ENCODE measurements at places on chromosomes 6 and 20.
A peak's percentile ranks its signal among the peaks of the same experiment; 100 is the strongest.

DNA sequence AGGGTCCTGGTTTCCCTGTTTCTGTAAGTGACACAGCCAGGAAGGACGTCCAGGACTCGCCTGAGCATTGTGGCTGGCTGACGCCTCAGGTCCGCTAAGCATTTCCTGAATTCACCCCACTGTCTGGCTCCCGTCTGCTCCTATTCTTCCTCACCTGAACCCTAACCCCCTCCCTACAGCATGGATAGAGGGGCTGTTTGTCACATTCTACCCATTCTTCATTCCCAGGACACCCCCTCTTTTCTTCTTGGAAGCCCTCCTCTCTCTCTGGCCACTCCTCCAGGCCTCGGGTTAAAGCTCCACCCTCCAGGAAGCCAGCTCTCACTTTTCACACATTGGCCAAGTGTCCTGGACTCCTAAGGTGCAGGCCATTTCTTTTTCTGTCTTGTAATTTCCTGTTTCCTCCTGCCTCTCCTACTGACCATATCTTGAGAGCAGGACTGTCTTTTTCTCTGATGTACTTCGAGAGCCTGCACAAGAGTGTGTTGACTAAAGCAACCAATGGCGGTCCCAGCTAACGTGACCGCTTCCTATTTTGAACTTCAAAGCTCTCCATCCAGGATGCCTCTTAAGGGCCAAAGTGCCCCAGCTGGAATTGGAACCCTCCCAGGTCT is 24.2 kb upstream of the MYMX start:
- no peak for DNase-seq

DNA sequence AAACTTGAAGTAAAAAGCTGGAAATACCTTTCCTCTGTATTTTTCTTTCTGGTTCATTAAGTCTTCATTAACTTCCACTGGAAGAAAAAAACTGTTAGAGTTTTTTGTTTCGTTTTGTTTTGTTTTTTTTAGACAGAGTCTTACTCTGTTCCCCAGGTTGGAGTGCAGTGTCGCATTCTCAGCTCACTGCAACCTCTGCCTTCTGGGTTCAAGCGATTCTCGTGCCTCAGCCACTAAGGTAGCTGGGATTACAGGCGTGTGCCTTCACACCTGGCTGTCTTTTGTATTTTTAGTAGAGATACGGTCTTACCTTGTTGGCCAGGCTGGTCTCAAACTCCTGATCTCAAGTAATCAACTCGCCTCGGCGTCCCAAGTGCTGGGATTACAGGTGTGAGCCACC is 14.9 kb downstream of the RPF2 start:
- DNase-seq: no peak

DNA sequence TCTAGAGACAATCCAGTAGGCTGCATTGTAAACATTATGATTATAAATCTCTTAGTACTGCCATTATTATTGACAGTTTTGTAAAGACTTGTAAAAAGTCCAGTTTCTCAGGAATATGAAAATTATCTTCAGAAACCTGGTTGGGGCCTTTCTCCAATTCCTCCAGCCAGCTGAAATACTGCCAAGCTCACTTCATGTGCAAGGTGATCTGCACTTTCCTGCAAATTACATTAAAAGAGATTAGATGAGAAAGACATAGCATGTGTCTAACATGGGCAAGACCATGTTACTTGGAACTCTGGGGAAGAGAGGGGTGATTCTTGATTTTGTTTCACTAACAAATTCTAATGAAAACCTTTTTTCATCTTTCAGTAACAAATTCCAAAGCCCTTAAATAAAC is 24.0 kb downstream of the PGM3 start:
- no peak for DNase-seq

GRCh38 chr6:134744301-134744700 is 205.6 kb downstream of the ALDH8A1 start:
- DNase-seq: peak; percentile 39

- no peak for DNase-seq
These were observed 4.4 kb downstream of the PPP1R16B start for GRCh38 chr20:38809942-38810341.

DNA sequence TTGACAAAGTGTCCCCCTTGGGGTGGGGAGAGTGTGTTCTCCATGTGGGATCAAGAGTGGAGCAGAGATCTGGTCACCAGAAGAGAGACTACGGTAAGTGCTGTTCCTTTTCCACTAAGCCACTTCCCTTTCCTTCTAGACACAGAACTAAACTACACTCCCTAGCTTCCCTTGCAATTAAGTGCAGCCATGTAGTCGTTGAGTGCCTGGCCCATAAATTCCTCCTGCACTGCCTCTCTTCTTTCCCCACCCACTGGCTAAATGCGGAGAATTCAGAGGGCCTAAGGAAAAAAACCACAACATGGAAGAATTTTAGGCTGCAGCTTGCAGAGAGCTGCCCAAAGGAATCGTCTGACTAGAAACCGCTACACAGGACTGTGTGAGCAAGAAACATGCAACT is 1.5 kb downstream of the WDR27 start:
- peak; percentile 32 for DNase-seq

DNA sequence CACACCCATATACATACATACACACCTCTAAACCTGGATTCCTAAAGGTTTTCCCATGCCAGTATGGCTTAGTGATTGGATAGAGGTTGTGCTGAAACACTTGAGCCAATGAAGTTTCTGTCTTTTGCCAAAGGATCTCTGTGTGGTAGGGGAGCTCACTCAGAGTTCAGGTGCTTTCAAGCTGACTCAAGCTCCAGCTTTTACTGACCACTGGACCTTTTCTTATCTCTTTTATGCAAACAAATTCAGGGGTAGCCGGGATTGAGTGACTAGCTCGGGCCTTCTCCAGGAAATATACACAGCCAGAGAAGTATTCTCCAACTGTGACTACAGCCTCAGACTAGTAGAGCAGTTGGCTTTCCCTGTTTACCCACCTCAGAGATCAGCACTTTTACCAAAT is 21.5 kb upstream of the DSE start:
- DNase-seq: no peak

- peak; percentile 73 for DNase-seq
These were observed 307.2 kb upstream of the THEMIS start for GRCh38 chr6:128208078-128208477.

GRCh38 chr6:38245295-38245694 is 394.4 kb downstream of the BTBD9 start:
- no peak for DNase-seq

GRCh38 chr6:2197177-2197671 is 48.2 kb downstream of the GMDS start:
- DNase-seq: peak; percentile 54

- no peak for DNase-seq
These were observed 44.0 kb upstream of the BTN3A2 start for GRCh38 chr6:26321005-26321404.

DNA sequence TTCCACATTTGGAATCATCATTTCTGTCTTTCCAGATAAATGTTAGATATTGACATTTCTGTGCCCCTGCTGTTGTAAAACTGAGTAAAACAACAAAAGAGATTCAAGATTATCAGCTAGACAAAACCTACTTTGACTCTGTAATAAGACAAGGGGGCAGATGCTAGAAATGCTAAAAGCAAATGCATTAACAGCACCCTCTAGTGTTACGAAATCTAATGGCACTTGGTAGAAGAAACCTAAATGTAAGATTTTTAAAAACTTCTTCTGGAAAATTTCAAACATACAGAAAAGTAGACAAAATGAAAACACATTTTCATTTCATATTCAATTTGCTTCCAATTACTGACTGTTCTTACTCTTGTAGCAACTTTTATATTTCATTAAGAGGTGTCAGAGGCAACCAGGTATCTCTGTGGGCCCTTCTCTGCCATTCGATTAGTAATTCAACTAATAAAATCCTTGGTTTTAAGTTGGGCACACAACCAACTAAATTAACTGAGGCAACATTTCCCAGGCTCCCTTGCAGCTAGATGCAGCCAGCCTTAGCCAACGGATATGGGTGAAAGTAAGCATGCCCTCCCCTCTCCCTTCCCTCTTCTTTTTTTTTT is 45.0 kb downstream of the SLC23A2 start:
- peak; percentile 56 for DNase-seq

DNA sequence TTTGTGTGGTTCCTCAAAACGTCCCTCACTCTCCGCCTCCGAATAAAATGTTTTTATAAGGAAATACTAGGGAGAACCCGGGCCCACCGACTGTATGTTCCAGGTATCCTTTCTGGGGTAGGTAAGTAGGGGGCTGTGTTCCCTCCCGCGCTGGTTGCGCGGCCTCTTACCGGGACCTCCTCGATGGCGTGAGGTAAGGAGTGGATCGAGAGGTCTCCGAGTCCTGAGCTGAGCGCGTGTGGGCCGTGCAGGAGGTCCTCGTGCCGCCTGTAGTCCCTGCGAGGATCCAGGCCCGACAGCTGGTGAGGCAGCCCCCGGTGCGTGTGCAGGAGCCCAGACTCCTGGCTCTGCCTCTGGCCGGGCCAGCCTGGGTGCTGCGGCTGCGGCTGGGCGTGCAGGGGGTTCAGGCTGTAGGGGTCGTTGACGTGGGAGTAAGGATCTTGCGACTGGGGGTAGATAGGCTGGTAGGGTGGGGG is 5.1 kb downstream of the TFAP2A start:
- no peak for DNase-seq

GRCh38 chr6:100370265-100370664 is 94.5 kb downstream of the SIM1 start:
- no peak for DNase-seq

- DNase-seq: no peak
These were observed 9.9 kb upstream of the CDKN1A start for GRCh38 chr6:36668591-36668990.

DNA sequence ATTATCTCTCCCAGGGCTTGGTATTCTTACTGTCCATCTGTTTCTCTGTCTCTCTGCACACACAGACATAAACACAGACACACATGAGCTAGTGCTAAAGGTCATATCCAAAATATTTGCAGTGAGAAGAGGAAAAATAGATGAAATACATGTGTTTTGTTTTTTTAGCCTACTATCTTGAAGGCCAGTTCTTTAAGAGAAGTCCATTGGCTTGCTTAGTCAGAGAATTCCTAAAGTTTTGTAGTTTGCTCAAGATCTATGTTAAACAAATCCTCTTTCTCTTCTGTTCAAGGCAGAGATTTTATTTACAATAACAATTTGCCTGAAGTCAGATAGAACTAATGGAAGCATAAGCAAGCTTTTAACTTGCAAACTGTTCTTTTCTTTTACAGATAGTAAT is 120.0 kb upstream of the AKIRIN2 start:
- DNase-seq: peak; percentile 26

- DNase-seq: peak; percentile 73
These were observed 20.4 kb upstream of the CD109 start for GRCh38 chr6:73675466-73676098.

DNA sequence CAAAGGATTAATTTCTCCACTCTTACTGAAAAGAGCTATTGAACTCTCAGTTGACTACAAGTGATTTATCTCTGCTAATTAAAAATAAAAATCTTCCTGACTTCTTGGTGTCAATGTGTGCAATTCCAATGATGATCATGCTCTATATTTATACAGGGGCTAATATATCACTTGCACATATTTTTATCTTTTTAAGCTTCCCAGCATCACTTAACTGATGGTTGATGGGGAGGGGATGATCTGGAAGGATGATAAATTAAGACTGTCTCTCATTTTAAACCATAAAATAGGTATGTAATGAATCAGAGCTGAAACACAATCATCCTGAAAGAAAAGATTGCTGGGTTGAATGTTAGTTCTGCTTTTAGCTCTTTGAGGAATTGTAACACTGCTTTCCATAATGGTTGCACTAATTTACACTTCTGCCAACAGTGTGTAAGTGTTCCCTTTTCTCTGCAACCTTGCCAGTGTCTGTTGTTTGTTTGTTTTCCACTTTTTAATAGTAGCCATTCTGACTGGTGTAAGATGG is 169.6 kb upstream of the ECI2 start:
- DNase-seq: no peak

DNA sequence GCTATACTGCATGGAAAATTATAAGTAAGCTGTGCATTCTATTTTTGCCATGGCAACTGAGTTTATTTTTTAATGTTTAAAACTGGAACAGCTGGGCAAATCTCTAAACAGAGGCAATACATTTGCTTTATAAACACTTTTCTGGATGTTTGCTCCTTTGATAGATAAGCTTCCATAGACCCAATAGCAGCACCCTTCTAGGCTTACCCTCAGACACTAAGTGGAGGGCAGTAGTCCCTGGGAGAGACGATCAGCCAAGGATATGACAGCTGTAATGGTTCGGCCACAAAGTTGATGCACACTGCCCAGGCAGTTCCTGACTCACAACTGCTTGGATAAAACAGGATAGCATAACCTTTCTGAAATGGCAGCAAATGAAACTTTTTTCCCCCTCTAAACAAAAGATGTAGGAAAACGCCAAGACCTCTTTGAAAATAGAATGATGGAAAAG is 8.5 kb upstream of the MRPS10 start:
- DNase-seq: peak; percentile 39

GRCh38 chr6:167731731-167732422 is 94.8 kb upstream of the AFDN start:
- no peak for DNase-seq

DNA sequence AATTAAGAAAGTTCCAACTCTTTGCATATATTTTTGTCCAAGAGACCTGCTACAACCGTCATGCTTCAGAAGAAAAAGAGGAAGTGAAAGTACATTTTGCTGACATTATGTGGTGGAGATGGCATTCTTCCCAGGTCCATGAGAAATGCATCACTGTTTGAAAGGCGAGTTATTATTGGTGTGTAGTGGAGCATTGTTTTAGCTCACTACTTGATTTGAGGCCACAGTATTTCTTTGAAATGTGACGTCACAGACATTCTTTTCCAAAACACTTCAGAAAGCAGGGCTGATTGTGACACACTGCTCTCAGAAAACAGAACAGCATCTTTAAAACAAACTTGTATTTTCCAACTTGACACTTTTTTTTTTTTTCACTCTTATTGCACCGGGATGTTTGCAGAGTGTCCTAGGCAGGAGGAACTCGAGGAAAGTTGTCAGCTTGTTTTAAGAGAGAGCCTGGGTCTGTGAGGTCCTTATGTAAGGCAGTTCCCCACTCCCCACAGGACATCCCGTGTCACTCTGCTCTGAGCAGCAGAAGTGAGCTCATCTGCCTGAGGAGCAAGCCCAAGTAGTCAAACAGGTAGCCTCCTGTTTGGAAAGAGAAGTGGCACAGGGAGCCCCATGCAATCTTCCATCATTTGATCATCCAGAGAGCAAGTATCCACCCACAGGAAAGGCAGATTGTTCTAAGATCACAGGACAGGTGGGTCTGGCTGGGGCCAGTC is 1.1 kb downstream of the SPTLC3 start:
- DNase-seq: peak; percentile 89

GRCh38 chr6:21240709-21241108 is 352.8 kb upstream of the SOX4 start:
- DNase-seq: no peak

DNA sequence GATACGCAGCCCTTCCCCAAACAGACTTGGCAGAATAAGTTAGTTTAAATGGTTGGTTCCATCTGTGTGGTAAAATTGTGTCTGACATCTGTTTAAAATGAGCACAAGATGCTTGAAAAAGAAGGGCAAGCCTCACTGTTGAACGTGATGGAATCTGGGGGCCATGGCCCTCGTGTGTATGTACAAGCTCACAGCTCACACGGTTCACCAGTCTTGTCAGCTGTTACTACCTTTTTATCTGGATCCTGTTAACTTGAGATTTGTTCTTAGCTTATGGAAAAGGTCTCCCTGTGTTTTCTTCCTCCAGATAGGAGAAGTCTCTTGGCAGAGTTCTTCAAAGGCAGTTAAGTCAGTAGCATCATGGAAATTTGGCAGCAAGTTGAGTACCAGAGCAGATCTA is 270.6 kb downstream of the KHDC1L start:
- DNase-seq: no peak

- DNase-seq: peak; percentile 23
These were observed 80.6 kb upstream of the PREP start for GRCh38 chr6:105483492-105483891.

- no peak for DNase-seq
These were observed 348.9 kb upstream of the AGPAT4 start for GRCh38 chr6:161622779-161623178.
